ENCODE measurements at places on chromosomes 1 and 21.

DNA sequence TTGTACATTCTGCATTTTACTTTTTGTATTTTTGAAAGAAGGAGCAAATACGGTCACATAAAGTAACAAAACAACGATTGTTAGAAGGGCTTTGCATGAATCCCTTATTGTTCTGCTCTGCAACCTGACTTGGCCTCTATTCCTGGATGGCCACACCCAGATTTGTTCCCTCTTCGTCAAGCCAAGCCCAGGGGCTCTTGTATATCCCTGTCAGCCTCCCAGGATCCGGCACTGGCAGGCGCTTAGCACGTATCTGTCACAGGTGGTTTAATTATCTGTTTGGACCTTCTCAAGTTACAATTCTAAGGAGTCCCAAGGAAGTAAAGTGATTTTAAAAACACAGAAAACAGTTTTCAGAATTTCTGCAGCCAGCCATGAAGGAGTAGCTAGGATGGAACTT, 28.0 kb downstream of the CRYAA start:
- DNase-seq = no peak

GRCh38 chr1:59580257-59580656, 234.5 kb upstream of the HOOK1 start:
- DNase-seq = no peak

- no peak for DNase-seq
Observed at GRCh38 chr21:28627691-28628090, 365.0 kb downstream of the LTN1 start.

- no peak for DNase-seq
Observed at GRCh38 chr1:214362188-214362882, 81.4 kb downstream of the SMYD2 start.

- no peak for DNase-seq
Observed at GRCh38 chr1:39272027-39272797, 67.7 kb downstream of the MACF1 start.

- no peak for DNase-seq
Observed at GRCh38 chr1:29804181-29804899, 568.0 kb downstream of the PTPRU start.

DNA sequence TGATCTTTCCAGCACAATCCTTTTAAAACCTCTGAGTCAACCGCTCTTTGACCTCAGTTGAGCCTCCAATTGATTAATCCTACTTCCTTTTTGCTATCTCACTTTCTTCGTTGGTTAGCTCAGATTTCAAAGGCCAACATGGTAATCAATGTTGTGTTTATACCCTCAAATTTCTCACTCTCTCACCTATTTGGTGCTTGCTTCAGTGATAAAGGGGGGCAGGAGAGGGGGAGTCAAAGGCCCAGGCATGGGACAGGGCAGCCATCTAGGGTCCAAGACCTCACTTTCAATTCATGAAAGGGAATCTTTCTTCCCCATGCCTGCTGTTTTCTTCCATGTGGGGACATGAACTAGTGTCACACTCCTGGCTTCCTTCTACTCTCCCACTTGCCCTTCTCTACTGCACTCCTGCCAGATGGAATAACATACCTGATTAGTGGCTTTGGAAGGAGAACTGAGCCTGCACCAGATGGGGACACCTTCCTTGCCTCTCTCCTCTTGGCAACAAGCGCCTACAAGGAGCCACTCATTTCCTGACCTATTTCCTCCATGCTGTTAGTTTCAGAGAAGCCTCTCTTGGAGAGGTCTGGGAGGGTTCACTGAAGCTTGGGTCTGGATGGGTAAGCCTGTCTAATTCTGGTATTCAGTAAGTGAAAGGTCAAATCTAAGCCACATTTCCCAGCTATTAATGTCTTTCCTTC, 73.3 kb upstream of the ARHGAP29 start:
- DNase-seq = no peak

GRCh38 chr1:3658231-3658615, 5.9 kb downstream of the TP73 start:
- DNase-seq = no peak

GRCh38 chr1:29519108-29519787, 282.9 kb downstream of the PTPRU start:
- DNase-seq = no peak

DNA sequence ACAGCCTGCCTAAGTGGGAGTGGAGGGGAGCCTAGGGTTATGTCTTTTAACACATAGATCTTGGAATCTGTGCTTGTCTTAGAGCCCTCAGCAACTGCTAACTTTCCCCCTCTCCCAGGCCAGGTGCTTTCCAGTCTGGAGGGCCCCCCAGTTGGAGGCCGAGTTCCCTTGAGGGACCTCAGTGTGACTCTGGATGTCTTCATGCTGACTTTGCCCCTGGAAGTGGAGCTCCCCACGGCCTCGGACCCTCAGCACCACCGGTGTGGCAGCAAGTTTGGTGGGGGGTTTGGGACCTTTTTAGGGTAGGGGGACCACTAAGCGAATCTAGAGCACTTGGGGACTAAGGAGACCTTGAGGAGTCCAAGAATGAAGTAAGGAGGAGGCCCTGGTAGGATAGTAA, 22.9 kb downstream of the HYI start:
- no peak for DNase-seq

- no peak for DNase-seq
Observed at GRCh38 chr1:204382714-204383083, 23.0 kb upstream of the PLEKHA6 start.

DNA sequence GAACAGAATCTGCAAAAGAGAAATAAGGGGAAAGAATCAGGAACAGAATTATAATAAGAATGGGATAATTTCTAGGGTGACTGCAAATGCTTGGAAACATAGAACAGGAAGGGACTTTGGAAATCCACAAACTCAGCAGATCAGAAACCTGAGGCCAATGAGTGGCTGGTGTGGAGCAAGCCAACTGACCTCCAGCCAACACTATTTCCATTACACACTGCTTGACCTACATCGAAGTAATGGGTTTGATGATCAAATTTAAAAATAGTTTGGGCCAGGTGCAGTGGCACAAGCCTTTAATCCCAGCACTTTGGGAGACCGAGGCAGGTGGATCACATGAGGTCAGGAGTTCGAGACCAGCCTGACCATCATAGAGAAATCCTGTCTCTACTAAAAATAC, 284.9 kb downstream of the GRIK1 start:
- no peak for DNase-seq

GRCh38 chr21:36297938-36298572, 21.9 kb upstream of the MORC3 start:
- no peak for DNase-seq

GRCh38 chr1:24325587-24326449, 6.7 kb downstream of the GRHL3 start:
- no peak for DNase-seq

DNA sequence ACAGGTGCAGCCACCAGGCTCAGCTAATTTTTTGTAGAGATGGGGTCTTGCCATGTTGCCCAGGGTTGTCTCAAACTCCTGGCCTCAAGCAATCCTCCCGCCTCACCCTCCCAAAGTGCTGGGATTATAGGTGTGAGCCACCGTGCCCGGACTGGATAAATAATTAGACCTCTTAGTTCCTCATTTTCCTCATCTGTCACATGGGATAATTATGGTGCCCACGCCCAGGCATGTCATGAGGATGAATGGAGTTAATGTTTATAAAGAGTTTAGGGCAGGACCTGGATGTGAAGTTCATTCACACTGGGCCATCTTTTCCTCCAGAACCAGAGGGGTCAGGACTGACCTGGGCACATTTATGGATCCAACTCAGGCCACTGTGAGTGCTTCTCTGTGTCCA, 23.7 kb downstream of the PADI3 start:
- DNase-seq = no peak

GRCh38 chr1:179034720-179035119, 9.0 kb downstream of the FAM20B start:
- DNase-seq = no peak

GRCh38 chr1:108190686-108191416, 9.3 kb downstream of the SLC25A24 start:
- no peak for DNase-seq

DNA sequence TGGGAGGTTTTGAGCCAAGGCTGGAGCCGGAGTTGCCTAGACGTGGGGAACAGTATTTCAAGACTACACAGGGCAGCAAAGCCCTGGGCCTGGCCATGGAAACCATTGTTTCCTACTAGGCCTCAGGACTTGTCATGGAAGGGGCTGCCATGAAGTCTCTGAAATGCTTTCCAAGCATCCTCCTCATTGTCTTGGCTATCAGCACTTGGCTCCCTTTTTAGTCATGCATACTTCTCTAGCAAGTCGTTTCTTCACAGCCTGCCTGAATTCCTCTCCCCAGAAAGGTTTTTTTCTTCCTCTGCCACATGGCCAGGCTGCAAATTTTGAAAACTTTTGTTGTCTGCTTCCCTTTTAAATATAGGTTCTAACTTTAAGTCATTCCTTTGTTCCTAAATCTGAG, 406.6 kb upstream of the TMPRSS15 start:
- no peak for DNase-seq

- no peak for DNase-seq
Observed at GRCh38 chr1:223727541-223727940, 15.2 kb downstream of the CAPN2 start.

GRCh38 chr1:5720936-5721335, 271.3 kb downstream of the NPHP4 start:
- DNase-seq = no peak

DNA sequence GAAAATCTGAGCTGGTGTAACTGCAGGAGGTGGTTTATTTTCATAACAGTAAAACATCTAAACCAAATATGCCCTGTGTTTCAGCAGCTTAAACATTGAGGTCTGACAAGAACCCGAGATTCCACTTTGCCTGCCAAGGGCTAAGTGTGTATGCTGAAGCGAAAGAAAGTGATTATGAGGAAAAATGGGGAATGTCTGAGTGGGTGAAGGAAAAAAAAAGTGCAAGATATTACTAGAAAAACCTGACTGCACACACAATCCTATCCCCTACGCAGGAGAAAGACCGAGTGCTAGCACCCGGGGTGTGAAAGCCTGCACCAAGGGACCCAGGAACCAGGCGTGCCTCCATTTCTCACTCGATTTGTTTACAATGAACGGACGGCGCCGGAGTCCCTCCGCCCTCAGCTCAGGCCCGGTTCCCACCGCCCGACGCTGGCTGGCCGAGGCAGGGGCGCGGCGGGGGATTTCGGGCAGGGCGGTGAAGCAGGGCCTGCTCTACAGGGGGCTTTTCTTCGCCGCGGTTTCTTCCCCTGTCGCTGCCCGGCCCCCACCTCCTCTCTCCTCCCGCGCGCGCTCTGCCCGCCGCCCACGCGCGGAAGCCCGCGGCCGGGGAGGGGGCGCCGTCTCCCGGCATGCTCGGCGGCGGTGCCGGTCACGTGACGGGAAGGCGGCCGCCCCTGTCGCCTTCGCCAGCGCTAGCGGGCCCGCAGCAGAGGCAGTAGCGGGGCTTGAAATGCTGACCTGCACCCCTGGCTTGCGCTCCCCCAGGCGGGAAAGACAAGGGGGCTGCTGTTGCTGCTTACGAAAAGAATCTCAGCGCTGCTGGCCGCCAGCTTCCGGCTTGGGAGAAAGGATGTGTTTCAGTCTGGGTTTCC, 35.9 kb downstream of the ITPKB start:
- no peak for DNase-seq

DNA sequence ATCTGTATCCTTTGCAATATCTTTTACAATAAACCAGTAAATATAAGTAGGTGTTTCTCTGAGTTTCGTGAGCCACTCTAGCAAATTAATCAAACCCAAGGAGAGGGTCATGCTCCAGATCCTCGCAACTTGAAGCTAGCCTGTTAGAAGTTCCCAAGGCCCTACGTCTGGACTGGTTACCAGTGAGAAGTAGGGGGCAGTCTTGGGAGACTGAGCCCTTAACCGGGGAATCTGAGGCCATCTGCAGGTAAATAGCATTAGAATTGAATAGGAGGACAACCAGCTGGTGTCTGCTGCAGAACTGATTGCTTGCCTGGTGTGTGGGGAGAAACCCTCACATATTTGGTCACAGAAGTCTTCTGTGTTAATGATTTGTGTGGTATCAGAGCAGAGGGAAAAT, 190.5 kb downstream of the RYR2 start:
- no peak for DNase-seq

DNA sequence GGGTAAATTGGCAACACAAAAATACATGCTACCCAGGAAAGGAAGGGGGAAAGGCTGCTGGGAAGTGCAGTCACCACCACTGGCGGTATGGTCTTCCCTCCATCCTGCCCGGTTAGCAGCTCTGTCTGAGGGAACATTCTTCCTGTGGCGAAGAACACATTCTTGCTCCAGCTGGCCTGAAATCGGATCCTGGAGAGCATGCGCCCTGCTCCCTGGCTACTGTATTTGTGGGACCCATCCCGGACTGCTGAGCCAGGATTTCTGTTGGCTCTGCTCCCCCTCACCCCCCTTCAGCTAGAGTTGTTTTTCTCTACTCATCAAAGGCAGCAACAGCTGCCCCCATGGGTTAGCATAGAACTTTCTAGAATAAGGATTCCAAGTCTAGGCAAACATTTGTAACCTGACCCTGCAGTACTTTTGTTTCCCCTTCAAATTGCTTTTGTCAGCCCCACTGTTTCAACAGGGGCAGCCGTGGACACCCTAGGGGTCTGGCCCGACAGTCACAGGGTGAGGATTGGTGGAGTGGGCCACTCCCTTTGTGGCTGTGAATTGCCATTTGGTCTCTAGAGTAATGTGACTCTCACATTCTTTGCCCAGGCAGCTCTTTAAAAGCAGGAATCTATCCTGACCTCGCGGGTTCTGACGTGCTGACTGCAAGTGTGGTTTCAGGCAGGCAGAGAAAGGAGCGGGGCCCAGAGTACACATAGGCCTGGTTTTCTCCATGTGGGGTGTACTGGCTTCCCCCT, 157.7 kb downstream of the TOMM20 start:
- DNase-seq = no peak

DNA sequence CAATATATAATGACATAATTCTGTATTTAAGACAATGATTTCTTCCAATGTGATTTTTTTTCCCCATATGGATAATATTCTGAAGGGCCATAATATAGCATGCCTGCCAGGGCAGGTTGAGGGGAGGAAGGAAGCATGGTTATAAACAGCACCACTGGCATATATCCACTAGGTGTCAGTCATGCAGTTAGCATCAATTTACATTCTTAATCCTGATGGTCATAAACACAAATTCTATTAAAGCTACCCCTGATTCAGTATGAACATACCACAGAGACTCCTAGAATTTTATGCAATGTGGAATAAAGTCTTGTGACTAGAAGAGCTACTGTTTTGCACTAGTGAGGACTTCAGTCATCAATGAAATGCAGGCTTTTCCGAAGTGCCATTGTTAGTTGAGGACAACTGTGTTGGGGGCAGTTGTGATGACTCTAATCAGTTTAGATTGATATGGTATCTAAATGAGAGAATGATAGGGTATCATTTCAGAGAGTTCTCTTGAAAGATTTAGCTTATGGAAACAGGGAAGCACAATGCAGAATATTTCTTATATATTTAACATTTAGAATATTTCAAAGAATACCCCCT, 342.7 kb upstream of the NR5A2 start:
- DNase-seq = no peak

All from stimulated activated CD4-positive, alpha-beta T cell treated with anti-CD3 and anti-CD28 coated beads, Interleukin-15, amount 100 ng/mL, for 48 hours (primary cell).